ENCODE measurements at places on chromosomes 11 and 22.

DNA sequence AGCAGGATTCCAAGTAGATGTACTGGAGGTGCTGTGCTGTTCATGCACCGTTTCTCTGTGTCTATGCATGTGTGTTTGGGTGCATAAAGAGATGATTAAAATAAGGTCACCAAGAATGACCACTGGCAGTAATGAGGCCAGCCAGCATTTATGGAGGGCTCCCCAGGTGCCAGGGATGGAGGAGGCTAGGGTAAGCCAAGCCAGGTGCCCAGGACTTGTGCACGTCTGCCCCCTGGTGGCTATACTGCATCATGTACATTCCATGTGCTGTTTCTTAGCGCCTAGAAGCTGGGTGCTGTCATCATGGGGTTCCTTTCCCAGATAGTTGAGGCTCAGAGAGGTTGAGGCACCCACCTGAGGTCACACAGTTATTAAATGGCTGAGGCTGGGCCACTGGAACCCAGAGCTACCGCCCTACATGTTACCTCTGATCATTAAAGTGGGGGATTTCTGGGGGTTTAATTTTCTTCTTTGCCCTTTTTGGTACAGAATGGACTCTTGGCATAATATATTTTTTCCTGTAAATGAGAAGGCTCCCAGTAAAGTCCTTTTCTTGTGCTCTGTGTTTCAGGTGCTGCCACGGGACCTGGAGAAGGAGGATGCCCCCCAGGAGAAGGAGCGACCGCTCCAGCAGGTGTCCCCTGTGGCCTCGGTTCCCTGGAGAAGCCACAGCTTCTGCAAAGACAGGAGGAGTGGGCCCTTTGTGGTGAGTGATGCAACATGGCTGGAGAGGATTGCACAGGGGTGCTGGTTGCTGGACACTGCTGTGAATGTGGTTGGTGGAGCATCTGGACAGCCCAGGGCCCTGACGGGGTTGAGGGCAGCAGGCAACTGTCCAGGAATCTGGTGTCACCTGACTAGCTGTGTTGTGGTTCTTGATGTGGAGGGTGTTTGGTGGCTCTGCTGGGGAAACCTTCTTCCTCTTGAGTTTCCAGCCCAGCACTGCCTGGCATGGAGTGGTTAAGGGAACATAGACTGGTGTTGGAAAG, 96.4 kb downstream of the KIAA1671 start:
- peak; percentile 63 for DNase-seq

DNA sequence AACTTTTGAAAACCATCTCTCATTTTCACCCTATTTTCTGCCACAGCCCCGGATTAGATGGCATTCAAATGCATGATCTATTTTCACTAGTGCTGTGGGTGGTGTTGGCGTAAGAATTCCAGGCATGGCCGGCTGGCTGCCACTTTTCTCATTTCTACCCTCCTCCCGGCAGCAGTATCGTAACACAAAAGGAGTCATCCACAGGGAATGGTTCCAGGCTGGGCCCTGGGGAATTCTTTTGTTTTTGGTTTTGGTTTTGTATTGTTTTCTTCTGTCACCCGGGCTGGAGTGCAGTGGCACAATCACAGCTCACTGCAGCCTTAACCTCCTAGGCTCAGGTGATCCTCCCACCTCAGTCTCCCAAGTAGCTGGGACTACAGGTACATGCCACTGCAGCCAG, 13.8 kb downstream of the JAML start:
- DNase-seq, result peak; percentile 61

DNA sequence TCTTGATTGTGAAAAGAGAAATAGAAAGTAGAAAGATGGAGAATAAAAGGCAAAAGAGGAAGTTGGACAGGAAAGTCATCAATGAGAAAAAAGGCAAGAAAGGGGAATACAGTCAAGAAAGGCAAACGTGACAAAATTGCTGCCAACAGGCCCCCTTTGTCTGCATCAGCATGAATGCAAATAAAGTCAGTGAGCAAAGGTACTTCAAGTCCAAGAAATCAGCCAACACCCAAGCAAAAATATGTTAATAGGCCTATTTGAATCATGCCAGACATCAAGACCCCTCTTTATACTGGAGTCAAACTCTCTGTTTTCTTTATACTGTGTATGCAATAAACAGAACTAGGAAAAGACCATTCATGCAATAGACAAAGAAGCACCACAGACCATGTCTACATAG, 34.3 kb downstream of the GUCY1A2 start:
- DNase-seq, result no peak

DNA sequence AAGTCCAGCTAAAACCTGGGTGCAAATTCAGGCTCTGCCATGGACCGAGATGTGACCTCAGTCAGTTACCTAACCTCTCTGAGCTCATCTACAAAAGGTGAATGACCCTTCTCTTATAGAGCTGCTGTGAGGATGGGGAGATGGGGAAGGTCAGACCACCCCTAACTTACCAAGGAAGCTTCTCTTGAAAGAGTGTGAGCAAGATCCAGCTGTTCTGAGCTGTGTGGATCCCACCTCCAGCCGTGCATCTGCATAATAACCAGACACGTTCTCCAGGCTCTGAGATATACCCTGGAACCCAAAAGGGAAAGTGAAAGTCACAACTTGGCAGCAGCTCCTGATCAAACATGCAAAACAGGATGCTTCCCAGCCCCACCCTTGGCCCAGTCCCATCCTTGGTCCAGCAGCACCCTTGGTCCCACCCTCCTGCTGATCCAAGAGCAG, at the start of gene APOL3:
Gene APOL3, minus strand, starts transcription at position 257 of the 444 bp plus-strand sequence. CDS start 11,700 bp downstream, outside the sequence.
- DNase-seq, result peak; percentile 90

DNA sequence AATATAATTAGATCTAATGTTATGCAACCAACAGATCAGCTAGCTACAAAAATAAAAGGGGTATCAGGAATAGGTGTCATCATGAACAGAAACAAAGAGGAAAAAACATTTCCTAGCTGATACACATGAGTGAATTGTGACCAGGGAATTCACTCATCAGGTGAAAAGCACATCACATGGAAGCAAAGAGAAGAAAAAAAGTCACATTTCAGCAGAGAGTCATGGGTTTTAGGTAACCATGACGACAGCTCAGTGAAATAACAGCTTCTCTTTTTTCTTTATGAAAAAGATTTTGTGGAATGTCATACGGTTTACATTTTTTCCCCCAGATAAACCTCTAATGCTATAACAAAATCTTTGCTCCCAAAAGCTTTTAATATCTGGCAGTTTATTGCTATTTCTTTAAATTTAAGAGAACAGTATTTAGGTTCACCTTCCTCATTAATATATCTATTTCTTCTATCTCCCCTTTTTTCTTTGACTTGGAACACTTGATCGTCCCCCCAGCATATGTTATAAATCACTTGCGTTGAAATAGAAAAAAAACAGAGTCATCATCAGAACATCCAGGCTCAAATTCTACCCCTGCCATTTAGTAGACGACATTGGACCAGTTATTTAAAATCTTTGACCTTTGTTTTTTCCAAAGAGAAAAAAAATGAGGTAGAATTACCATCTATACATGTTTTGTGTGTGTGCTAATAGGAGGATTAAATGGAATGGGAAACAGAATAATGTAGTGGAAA, 5.3 kb downstream of the TYR start:
- no peak for DNase-seq

DNA sequence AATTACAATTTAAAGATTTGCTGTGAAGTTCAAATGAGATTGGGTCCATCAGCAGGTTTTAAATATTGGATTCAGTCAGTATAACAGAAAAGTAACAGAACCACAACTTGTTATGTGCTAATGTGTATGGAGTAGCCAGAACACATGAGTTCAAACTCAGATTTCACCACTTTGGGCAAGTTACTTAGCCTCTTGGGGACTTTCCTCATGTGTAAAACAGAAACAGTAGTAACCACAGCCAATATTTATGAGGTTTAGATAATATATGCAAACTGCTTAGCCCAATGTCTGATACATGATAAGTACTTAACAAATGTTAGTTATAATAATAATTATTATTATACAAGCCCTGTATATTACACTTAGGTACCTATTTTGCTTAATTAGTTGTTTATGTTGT, 21.8 kb upstream of the SLC5A12 start:
- DNase-seq, result no peak

DNA sequence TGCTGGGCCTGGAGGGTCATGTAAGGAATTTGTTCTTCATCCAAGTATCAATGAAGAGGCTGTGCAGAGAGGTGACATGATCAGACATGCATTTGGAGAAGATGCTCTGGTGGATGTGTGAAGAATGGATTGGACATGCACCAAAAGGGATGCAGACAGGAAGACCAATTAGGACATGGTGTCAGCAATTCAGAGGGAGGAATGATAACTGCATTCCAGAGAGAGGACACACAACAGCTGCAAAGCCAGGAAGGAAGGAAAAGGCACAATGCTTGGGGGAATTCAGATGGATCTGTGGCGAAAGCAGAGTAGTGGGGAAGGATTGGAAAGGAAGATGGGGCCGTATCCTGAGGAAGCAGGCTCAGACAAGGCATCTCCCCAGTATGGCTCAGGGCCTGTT, 5.2 kb upstream of the ARRB1 start:
- no peak for DNase-seq

DNA sequence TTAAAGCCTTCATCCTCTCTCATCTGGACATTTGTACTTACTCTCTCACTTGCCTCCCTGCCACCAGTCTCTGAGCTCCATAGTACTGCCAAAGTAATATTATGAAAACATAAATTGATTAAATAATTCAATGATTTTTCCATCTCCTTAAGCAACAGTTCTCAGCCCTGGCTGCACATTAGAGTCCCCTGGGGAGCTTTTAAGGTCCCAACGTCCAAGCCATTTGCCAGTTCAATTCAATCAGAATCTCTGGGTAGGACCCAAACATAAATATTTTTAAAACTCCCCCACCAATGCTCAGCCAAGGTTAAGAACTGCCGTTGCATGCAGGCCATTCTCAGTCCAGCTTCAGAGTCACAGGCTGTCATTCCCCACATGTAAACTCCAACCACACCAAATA, 114.4 kb upstream of the BMAL1 start:
- DNase-seq, result no peak

GRCh38 chr22:27302501-27302900, 499.1 kb downstream of the MN1 start:
- DNase-seq, result no peak

DNA sequence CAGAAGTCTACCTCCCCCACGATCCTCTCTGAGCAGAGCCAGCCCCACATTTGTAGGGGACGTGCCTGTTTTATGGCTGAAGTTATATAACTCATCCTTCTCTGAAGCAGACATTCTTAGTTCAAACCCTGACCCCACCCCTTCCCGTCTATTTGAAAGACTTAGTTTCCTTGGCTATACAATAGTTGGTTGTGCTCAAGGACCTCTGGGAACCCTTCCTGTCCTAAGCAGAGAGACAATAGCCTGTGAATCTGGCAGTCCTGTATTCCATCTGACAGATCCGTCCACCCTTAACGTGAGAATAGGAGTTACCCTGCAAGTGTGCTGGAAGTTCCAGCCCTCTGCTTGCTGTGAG, 75.2 kb downstream of the MN1 start:
- no peak for DNase-seq

- DNase-seq, result peak; percentile 59
Measured at GRCh38 chr22:29306835-29307595, 565 bp downstream of the GAS2L1 start.

- DNase-seq, result no peak
Measured at GRCh38 chr11:133900176-133901105, 55.1 kb upstream of the SPATA19 start.

GRCh38 chr11:93983542-93984195, 37.5 kb upstream of the HEPHL1 start:
- DNase-seq, result no peak

DNA sequence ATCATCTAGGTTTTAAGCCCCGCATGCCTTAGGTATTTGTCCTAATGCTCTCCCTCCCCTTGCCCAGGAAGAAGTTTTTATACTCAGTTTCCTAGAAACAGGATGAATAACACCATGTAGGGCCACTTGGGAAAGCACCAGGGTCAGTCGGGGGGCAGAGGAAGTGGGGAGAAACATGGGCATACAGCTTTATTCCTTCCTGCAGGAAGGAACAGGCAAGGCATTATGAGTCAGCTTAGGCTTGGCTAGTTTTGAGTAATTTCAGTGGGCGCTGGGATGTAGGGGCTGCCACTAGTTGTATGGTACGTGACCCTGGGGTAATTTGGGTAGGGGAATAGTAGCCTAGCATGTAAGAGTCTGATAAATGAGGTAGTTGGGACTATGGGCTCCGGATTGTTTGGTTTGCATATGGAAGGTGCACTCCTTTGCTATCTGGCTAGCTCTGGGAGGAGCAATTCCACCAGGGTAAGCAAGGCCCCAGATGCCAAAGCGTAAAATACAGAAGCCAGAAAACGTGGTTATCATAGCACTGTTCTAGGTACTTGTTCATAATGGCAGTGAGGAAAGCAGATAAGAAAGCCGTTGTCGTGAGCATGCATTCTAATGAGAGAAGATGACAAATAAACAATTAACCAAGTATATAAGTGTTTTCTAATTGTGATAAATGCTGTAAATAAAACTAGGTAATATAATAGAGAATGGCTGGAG, 24.8 kb downstream of the ACER3 start:
- DNase-seq, result peak; percentile 15

GRCh38 chr11:62513626-62514025, 33.0 kb downstream of the AHNAK start:
- no peak for DNase-seq

GRCh38 chr11:131754671-131755070, 384.3 kb downstream of the NTM start:
- no peak for DNase-seq

DNA sequence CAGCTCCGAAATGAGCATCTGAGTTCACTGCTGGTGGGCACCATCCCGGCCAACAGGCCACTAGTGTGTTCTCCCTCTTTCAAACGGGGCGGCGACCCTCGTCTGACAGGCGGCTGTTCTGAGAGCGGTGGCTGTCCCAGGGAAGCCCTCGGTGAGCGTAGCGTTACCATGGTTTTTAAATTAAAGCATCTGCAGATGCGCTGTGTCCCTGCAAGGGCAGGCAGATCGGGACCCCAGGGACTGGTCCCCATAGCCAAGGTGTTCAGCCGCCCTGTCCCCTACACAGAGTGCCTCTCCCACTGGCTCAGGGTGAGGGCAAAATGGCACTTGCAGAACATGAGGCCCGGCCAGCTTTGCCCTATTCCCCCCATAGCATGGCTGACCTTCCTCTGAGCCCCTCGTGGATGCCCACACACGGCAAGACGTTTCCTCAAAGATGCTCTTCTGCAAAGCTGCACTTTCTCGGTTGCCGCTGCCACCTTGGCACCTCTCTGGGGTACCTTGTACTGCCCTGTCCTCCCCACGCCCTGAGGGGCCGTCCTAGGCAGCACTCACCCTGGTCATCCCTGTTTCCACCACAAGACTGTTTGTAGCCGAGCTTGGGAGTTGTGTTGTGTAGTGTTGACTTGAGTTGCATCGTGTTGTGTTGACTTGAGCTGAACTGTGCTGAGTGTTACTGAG, 51.9 kb upstream of the KCNQ1OT1 start:
- no peak for DNase-seq

DNA sequence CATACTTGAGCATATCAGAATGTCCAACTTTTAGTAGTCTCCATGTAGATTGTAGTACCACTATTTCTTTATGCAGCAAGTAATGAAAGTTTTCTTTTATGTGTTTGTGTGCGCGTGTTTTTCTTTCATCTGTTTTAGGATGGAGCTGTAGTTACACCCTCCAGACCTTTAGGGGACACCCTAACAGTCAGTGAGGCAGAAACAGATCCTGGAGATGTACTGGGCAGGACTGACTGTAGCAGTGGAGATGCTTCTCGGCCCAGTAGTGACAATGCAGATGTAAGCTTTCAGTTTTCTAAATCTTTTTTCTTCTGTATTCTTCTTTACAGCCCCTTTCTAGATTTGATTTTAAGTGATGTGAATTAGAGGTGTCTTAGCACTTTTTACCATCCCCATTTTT, 79.9 kb upstream of the GRIK4 start:
- no peak for DNase-seq

GRCh38 chr22:42475122-42475521, 42.9 kb upstream of the NFAM1 start:
- DNase-seq, result no peak

Measured in fibroblast of the aortic adventitia (primary cell).